GM23338 (cell line): ENCODE measurements at places on chromosomes 13 and 19. TPM values are rescaled to one million over a fixed set of nuclear protein-coding genes. Genes with fewer than 3 reads are reported as not detected.

KANK3 gene
- 8.7 and 9.3 TPM in 2 replicates for total RNA-seq

C19orf67 gene
- total RNA-seq: not detected in 2 replicates

SYNE4 gene
- total RNA-seq: 24.1 and 26.1 TPM in 2 replicates

ANGPTL8 gene
- not detected in 2 replicates for total RNA-seq

ZNF835 gene
- 0.31 and 1.7 TPM in 2 replicates for total RNA-seq

C19orf81 gene
- total RNA-seq: 1.8 and 23.2 TPM in 2 replicates

UPK1A gene
- total RNA-seq: 0.42 TPM in 1 of 2 replicates, not detected in the other

RNF17 gene
- total RNA-seq: not detected in 2 replicates

KLK10 gene
- total RNA-seq: 4.9 and 6.6 TPM in 2 replicates

DCLK1 gene
- total RNA-seq: 57.7 and 62.8 TPM in 2 replicates

SMIM44 gene
- not detected in 2 replicates for total RNA-seq

SMAD9 gene
- total RNA-seq: 1.3 and 1.4 TPM in 2 replicates

PLIN5 gene
- total RNA-seq: 0.47 and 3.5 TPM in 2 replicates

SGCG gene
- total RNA-seq: not detected in 2 replicates

XRCC1 gene
- total RNA-seq: 45.8 and 49.5 TPM in 2 replicates

SLC7A1 gene
- 72.4 and 74.7 TPM in 2 replicates for total RNA-seq

SRRM5 gene
- total RNA-seq: not detected in 2 replicates

EHD2 gene
- 10.8 and 11.7 TPM in 2 replicates for total RNA-seq

AP1M2 gene
- 158 and 165 TPM in 2 replicates for total RNA-seq

FPR1 gene
- not detected in 2 replicates for total RNA-seq

ANGPTL4 gene
- 1.4 and 2.2 TPM in 2 replicates for total RNA-seq

CYTH2 gene
- 42.6 and 60.4 TPM in 2 replicates for total RNA-seq

LYPD3 gene
- 3.0 and 3.3 TPM in 2 replicates for total RNA-seq

POU2F2 gene
- 2.3 and 2.4 TPM in 2 replicates for total RNA-seq

EDDM13 gene
- not detected in 2 replicates for total RNA-seq

ATP4B gene
- total RNA-seq: not detected in 2 replicates

IGFL2 gene
- total RNA-seq: not detected in 2 replicates

ZNF714 gene
- 51.5 and 83.2 TPM in 2 replicates for total RNA-seq

IGFLR1 gene
- 7.8 and 14.4 TPM in 2 replicates for total RNA-seq

LMO7 gene
- 16.4 and 22.3 TPM in 2 replicates for total RNA-seq

ZNF606 gene
- 54.4 and 55.6 TPM in 2 replicates for total RNA-seq

ZIC5 gene
- total RNA-seq: 28.0 and 32.6 TPM in 2 replicates

ZNF793 gene
- 11.4 and 13.5 TPM in 2 replicates for total RNA-seq

ZSCAN5A gene
- total RNA-seq: 7.5 and 12.5 TPM in 2 replicates

ELL gene
- total RNA-seq: 16.2 and 20.1 TPM in 2 replicates

NCAN gene
- total RNA-seq: 8.0 and 9.4 TPM in 2 replicates

PODNL1 gene
- 0.24 TPM in 1 of 2 replicates, not detected in the other for total RNA-seq

ELSPBP1 gene
- not detected in 2 replicates for total RNA-seq

ZNF491 gene
- total RNA-seq: 1.1 and 1.3 TPM in 2 replicates

GGN gene
- 0.14 and 0.70 TPM in 2 replicates for total RNA-seq

DAZAP1 gene
- 180 and 194 TPM in 2 replicates for total RNA-seq

SMIM24 gene
- total RNA-seq: 4.7 and 5.0 TPM in 2 replicates

CCL25 gene
- 0.52 TPM in 1 of 2 replicates, not detected in the other for total RNA-seq

DZIP1 gene
- total RNA-seq: 22.6 and 24.2 TPM in 2 replicates
